ENCODE measurements at places on chromosomes 12 and 14. TPM values are rescaled to one million over a fixed set of nuclear protein-coding genes. Genes with fewer than 3 reads are reported as not detected.

The PRDM4 gene
- 34.5 TPM for total RNA-seq

The SRRM4 gene
- total RNA-seq = under 0.01 TPM

The RNASE1 gene
- 0.39 TPM for total RNA-seq

The ADAM20 gene
- total RNA-seq = 1.5 TPM

The KRT75 gene
- total RNA-seq = not detected

The MSRB3 gene
- total RNA-seq = 15.9 TPM

The PDE3A gene
- 33.4 TPM for total RNA-seq

The TTC7B gene
- 23.9 TPM for total RNA-seq

The LHX5 gene
- total RNA-seq = 1.2 TPM

The CMKLR1 gene
- not detected for total RNA-seq

The LLPH gene
- total RNA-seq = 3.5 TPM

The IRAK3 gene
- 0.22 TPM for total RNA-seq

The ALDH1L2 gene
- 6.8 TPM for total RNA-seq

The MLF2 gene
- 212 TPM for total RNA-seq

The TAS2R46 gene
- total RNA-seq = 2.5 TPM

The DBX2 gene
- total RNA-seq = not detected

The MARCHF9 gene
- 2.0 TPM for total RNA-seq

The CD163 gene
- not detected for total RNA-seq

The PPP4R4 gene
- 0.54 TPM for total RNA-seq

The ACVRL1 gene
- not detected for total RNA-seq

Data from placental epithelial cell (primary cell).